Brain microvascular endothelial cell (primary cell): ENCODE measurements at places on chromosomes 1 and 21.

- no peak for DNase-seq
These were observed 30.2 kb downstream of the RAB3B start for GRCh38 chr1:51960262-51960661.

GRCh38 chr1:166343276-166343675, 176.5 kb upstream of the FAM78B start:
- no peak for DNase-seq

DNA sequence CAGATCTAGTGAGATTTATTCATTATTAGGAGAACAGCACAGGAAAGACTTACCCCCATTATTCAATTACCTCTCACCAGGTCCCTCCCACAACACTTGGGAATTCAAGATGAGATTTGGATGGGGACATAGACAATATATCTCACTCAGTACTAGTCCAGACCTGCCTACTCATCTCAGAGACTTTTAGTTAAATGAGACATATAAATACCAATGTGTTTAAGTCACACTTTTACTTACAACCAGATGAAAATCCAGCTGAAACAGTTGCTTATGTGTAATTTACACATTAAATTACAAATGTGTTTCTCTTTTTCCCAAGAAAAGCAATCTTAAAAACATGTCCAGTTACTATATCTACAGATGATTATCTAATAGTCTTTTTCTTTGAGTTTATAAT, 1145.6 kb downstream of the KCNT2 start:
- DNase-seq, result no peak

- DNase-seq, result peak; percentile 14
These were observed 5.9 kb downstream of the VSIG8 start for GRCh38 chr1:159856576-159856975.

DNA sequence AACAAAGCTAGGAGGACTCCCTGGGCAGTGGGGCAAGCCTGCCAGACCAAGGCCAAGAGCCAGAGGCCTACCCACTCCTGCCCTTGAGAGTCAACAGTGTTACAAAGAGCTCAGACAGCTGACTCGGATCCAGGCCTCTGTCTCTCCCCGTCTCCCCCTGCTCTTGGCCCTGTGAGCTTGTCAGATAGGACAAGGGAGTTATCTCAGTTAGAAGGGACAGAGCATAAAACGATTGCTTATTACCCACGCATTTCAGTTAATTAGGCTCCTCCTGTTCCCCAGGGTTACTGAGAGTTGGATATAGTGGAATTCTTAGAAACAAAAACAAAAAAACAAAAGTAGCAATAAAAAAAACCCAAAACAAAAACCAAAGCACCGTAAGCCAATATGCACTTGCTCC, 1.3 kb downstream of the SLC41A1 start:
- peak; percentile 5 for DNase-seq

GRCh38 chr1:171126504-171126903, 35.8 kb downstream of the FMO3 start:
- DNase-seq, result no peak

GRCh38 chr1:151995774-151996173, 2.1 kb upstream of the S100A10 start:
- no peak for DNase-seq

GRCh38 chr21:32947736-32948135, 78.0 kb upstream of the OLIG2 start:
- DNase-seq, result no peak

GRCh38 chr1:25615563-25616094, 962 bp upstream of the MAN1C1 start:
- no peak for DNase-seq

DNA sequence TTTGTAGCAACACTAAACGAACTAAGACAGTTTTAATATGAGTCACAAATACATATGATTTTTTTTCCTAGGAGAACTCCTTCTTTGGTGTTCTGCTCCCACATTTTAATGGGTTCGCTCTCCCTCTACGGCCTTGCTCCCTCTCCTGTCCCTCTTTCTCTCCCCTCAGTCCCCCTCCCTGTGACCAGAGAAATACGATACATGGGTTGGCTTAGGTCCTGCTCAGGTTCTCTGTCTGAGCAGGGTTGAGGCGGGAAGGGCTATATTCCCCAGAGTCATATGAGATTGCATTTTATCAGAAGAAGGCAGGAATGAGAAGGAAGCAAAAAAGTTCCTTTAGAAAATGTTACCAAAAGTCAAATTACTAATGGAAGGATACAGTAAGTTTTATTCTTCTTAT, 44.6 kb downstream of the UBE2U start:
- DNase-seq, result no peak

- no peak for DNase-seq
These were observed 184.2 kb downstream of the EIF4G3 start for GRCh38 chr1:20992322-20993056.

- DNase-seq, result no peak
These were observed 73.0 kb upstream of the ABCD3 start for GRCh38 chr1:94345148-94345721.

- DNase-seq, result no peak
These were observed 135.7 kb upstream of the PROX1 start for GRCh38 chr1:213852107-213852506.

DNA sequence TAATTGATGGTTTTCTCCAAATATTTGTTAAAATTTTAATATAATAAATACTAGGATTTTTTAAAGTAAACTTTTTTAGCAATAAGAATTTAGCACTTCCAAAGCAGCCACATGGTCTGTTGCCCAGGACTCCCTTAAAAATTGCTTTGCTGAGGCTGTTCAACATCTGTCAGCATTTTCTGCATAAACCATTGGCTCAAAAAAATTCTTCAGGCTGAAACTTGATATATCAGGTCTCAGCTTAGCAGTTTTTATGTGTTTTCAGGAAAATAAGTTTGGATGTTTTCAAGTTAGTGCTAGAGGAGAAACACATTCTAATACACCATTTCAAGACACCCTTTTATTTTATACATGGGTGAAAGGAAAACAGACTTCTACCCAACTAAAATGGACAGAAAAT, 69.1 kb upstream of the C1orf105 start:
- DNase-seq, result no peak

GRCh38 chr1:24142546-24143534, at the start of gene IL22RA1:
Gene IL22RA1, minus strand, starts transcription at chr1:24143140. Its CDS starts 58 bp downstream, at chr1:24143082.
- DNase-seq, result peak; percentile 12

GRCh38 chr1:159011751-159012150, 2.0 kb downstream of the IFI16 start:
- no peak for DNase-seq

DNA sequence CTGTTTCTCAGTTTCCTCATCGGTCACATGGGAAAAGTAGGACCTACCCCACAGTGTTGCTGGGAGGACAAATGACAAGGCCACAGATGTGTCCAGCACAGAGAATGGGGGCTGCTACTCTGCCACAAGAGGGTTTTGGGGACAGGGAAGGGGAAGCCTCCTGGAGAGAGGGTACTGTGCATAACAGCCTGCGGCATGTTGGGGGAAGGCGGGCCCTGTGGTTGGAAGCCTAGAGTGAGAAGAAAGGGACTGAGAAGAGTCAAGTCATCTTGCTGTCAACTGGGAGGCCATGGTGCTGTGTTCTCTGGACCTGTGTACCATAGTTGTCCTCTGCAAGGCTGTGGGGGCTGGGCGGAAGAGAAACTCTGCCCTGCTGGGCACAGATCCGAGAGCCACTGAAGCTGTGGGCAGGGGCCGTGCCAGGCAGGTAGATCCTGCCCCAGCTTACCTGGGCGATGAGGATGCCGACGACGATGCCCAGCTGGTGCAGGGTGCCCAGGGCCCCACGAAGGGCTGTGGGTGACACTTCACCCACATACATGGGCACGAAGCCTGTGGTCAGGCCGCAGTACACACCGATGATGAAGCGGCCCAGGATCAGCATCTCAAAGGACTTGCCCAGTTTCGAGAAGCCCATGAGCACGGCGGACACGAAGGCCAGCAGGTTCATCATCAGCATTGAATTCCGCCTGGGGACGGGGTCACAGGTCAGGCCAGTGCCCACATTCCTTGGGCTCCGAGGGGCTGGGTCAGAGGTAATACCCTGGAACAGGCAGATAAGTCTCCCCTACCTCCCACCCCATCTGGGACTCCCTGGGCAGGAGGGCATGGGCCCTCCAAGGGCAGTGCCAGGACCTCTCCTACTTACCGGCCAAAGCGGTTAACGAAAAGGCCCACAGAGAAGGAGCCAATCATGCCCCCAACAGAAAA, 28.2 kb downstream of the SLC2A1 start:
- DNase-seq, result no peak

- DNase-seq, result no peak
These were observed 17.1 kb downstream of the DNASE2B start for GRCh38 chr1:84415396-84415795.

- DNase-seq, result peak; percentile 43
These were observed 134.7 kb downstream of the PSMG1 start for GRCh38 chr21:39048574-39048973.

DNA sequence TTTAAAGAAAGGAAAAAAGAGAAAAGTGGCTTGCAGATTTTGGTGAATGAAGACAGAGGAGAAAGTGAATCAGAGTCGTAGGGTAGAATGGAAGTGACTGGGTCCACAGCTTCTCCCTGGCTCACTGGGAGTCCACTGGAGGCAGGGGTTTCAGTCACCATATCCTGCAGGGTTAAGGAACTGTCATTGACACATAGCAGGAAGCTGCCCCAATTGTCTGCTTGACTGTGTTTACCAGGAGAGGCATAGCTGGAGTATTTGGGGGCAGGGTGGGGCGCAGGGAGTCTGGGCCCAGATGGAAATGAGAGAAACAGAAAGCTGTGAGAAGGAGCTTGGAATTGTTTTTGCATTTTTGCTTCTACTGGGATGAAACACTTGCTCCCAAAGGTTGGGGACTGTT, 228.8 kb upstream of the CSF3R start:
- DNase-seq, result no peak

GRCh38 chr1:169259816-169260215, 107.8 kb downstream of the NME7 start:
- no peak for DNase-seq

DNA sequence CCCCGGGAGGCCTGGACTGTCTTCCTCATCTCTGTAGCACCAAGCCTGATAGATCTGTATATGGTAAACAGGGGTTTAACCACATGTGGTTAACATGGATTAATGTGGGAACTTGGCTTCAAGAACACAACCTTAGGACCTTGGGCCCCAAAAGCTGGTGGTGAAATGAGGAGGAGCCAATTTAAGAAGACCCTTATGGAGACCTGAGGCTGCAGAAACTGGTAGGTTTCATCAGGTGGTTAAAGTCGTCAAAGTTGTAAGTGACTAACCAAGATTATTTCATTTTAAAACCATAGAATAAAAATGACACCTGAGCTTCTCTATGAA, 14.0 kb downstream of the THEMIS2 start:
- no peak for DNase-seq

GRCh38 chr1:153392822-153393221, 1.9 kb upstream of the S100A8 start:
- DNase-seq, result no peak

- DNase-seq, result no peak
These were observed 21.9 kb upstream of the PLEKHG5 start for GRCh38 chr1:6513320-6513801.

DNA sequence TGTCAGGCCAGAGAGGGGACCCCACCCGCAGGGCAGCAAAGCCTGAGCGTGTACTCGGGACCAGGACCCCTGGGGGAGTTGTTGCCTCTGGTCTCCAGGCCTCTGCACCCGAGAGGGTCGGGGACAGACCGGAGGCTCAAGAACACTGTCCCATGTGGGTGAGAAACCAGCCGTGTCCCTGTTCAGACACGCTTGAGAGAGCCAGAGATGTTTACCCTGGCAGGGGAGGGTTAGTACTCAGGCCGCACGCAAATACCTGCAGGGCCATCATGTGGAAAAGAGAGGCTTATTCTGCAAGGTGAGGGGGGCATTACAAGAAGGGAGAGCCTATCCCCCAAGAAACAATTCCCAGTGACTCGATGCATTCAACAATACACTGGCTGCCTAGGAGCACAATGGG, 74.0 kb upstream of the ARHGEF16 start:
- DNase-seq, result no peak

GRCh38 chr1:23661887-23662286, 29.7 kb upstream of the RPL11 start:
- DNase-seq, result no peak

GRCh38 chr1:105359457-105359856, 1609.8 kb downstream of the AMY1C start:
- no peak for DNase-seq

DNA sequence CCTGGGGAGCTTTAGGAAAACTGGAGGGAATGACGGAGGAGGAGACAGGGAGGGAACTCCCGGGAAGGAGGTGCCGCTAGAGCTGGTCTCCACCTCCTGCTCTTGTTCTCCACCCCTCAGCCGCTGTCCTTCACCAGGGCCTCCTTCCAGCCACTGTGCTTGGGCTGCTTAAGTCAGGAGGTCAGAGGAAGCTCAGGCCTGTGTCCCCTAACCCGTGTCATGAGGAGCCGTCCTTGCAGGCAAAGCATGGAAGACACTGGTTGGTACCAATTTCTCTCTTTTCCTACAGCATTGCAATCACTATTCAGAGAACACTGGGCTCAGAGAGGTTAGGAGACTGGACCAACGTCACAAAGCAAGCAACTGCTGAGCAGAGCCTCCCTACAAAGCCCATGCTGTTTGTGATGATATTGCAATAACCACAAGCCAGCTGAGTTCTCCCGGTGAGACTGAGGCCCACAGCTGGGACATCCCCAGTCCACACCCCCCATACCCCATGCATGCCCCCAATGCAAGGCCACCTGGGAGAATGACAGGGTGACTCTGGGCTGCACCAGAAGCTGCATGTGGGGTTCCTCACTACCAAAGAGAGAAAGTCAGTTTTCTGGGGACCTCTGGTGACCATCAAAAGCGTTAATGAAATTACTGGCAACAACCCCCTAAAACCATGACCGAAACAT, 427.5 kb downstream of the NPHP4 start:
- no peak for DNase-seq

DNA sequence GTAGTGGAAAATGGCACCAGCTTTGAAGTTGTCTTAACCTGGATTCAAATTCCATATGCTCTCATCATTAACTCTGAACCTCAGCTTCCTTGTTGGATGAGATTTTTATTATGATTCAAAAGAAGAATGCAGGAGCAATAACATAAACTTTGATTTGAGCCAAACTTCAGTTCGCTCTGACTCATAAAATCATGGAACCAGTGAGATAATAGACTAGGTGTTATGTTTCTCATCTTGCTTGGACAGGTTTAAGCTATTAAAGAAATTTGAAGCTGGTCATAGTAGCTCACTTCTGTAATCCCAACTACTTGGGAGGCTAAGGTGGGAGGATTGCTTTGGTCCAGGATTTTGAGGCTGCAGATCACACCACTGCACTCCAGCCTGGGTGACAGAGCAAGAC, 172.8 kb downstream of the CLEC20A start:
- no peak for DNase-seq

GRCh38 chr1:151568626-151569088, 28.5 kb downstream of the TUFT1 start:
- DNase-seq, result no peak

GRCh38 chr1:53133261-53134041, 9.0 kb downstream of the SLC1A7 start:
- DNase-seq, result no peak

- DNase-seq, result peak; percentile 69
These were observed 59.9 kb downstream of the TOR3A start for GRCh38 chr1:179141592-179142251.

- no peak for DNase-seq
These were observed 9.0 kb downstream of the DDX59 start for GRCh38 chr1:200660719-200661118.
